ENCODE measurements at places on chromosomes 6 and 20. TPM values are rescaled to one million over a fixed set of nuclear protein-coding genes. Genes with fewer than 3 reads are reported as not detected.

DNA sequence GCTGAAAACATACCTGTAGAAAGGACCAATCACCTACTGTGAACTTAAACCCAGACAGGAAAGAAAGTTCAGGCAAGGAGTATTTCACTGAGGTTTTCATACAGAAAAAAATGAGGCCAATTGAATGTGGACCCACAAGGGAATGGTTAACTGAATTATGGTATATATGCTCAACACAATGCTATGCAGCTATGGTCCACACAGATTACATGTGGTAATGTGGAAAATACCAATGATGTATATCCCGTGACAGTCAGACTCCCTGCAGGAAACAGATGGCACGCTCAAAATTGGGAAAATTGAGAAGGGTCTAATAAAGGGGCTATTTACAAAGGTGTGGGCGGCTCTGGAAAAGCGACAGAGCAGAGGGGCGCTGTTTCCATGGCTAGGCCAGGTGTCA lies 47.1 kb upstream of the PIM1 start:
- DNase-seq, result no peak

DNA sequence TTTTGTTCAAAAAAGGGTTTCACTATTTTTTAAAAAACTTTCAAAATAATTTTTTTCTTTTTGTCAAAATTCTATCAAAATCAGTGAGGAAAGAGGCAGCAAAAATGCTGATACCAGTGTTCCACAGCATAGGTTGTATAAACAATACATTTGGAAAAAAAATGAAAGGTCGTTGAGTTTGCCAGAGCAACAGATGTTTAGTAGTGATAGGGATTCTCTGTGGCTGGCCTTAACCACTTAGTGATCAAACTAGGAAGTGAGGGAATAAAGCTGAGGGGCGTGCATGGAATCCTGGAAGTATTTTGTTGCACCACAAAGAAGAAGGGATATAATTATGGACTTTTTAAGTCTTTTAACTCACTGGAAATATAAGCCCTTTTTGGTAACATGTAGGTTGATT lies 555.3 kb upstream of the CHD6 start:
- no peak for DNase-seq

GRCh38 chr6:67210450-67210849 lies 1424.6 kb upstream of the ADGRB3 start:
- no peak for DNase-seq

- no peak for DNase-seq
Observed at GRCh38 chr6:1639430-1639829, 29.7 kb downstream of the FOXC1 start.

DNA sequence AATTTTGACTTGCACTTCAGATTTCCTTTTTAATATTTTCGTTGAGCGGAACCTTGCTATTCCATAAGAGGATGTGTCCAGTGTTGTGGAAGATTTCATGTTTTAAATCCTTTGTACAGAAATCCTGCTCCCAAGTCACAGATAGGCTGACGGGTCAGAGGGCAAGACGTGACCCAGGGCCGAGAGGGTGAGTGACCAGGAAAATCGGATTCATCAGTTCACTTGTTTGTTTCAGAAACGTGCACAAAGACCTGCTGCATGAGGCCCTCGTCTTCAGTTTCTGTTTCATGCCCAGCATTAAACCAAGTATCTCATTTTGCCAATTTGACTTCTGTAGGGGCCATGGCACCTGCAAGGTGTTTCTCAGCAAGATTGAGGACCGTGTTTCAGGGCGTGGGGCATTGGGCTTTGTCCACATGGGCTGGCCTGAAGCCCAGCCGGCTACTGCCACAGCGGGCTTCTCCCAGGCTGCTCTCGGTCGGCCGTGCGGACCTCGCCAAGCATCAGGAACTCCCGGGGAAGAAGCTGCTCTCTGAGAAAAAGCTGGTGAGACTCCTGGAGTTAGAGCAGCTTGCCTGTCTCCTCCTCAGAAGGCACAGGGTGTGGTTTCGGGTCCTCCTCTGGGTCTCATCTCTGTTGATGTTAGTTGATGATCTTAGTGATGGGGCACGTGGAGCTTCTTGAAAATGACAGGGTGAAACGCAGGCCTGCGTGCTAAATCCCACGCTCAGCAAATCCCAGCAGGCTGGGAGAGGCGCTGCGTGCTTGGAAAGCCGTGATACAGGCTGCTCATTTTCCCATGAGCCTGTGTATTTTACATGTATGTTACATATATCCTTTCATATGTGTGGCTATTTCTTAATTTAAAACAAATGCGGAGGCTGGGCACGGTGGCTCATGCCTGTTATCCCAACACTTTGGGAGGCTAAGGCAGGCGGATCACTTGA lies 10.5 kb downstream of the MTG2 start:
- DNase-seq, result no peak

GRCh38 chr20:38119446-38119845 lies 45.6 kb downstream of the TGM2 start:
- no peak for DNase-seq

DNA sequence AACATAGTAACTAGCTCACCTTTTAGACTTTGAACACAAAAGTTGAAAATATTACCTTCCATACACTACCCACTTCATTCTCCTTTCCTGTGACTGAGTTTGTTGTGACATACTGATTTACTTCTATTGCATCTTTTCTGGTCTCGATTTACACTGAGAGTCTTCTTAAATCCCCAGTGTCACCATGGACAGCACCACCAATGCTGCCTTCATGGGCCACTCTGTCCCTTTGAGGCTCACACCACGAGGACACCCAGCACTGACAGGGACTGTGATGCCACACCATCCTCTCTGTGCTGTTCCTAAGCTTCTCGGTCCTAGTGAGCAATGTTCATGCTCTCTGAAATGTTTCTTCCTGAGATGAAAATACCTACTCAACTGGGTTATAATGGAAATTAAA lies 337.1 kb upstream of the IRAK1BP1 start:
- DNase-seq, result no peak

- DNase-seq, result no peak
Observed at GRCh38 chr6:132011582-132011981, 60.4 kb upstream of the CCN2 start.

GRCh38 chr6:107447663-107448216 lies 11.6 kb downstream of the PDSS2 start:
- DNase-seq, result no peak

- no peak for DNase-seq
Observed at GRCh38 chr6:15430186-15430585, 184.3 kb downstream of the JARID2 start.

GRCh38 chr20:21047981-21048380 lies 58.2 kb downstream of the LINC00237 start:
- no peak for DNase-seq

PAK5 gene
- polyA plus RNA-seq, result not detected

ULBP2 gene
- not detected for polyA plus RNA-seq
